ENCODE measurements at places on chromosomes 7 and 10.
A peak's percentile ranks its signal among the peaks of the same experiment; 100 is the strongest.

DNA sequence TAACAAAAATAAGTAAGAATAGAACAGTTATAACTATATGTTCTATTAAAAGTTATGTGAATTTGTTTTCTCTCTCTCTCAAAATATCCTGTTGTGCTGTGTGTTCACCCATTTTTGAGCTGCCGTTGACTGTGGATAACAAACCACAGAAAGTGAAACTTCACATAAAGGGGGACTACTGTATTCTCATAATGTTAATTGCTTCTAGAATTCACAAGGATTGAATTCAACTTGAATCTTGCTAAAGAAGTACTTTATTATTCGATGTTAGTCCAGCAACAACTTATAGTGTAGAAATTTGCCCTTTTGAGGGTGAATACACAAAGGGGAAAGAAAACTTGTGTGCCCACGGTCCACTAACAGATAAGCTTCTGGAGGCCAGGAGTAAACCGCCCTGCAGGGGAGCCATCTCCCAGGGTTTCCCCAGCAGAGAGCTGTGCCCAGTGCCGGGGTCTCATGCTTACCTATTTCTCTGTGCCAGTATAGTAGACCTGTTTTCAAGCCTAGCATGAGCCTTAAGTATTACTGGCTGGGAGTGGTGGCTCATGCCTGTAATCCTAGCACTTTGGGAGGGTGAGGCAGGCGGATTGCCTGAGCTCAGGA, 87.1 kb downstream of the KAT6B start:
- no peak for DNase-seq

GRCh38 chr7:145534301-145534700, 582.3 kb upstream of the CNTNAP2 start:
- no peak for DNase-seq

- DNase-seq: peak; percentile 45
Measured at GRCh38 chr10:78717200-78717599, 351.6 kb upstream of the ZMIZ1 start.

DNA sequence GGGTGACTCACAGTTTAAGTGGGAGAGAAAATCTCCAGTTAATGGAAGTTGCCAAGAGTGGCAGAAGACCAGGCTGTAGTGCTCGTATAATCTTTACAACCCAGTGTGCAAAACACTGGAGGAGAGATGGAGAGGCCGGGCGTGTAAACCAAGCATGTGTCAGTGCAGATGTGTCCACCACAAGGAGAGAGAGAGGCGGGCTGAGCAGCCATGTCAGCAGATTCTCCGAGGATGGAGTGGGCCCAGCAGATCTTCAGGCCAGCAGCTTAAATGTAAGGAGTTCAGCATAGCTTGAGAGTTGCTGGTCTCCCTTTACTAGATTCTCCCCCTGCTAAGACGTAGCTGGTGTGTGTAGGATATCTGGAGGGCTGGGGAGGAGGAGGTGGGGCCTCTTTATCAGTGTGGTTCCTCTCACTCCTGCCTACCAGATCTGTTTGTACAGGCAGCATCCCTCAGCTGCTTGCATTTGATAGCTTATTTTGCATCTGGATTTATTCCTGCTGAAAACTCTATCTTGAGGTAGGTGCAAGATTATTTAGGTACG, 13.7 kb downstream of the BPGM start:
- no peak for DNase-seq

GRCh38 chr10:58644311-58644710, 131.6 kb downstream of the BICC1 start:
- no peak for DNase-seq

GRCh38 chr10:51090190-51090589, 15.9 kb downstream of the PRKG1 start:
- no peak for DNase-seq

- DNase-seq: no peak
Measured at GRCh38 chr10:83332690-83333089, 806.6 kb upstream of the GHITM start.

GRCh38 chr7:10706875-10707493, 266.7 kb upstream of the PHF14 start:
- DNase-seq: no peak

- DNase-seq: no peak
Measured at GRCh38 chr10:2414039-2414438, 653.3 kb upstream of the PFKP start.

- peak; percentile 51 for DNase-seq
Measured at GRCh38 chr10:44947371-44948152, 12.0 kb upstream of the RASSF4 start.

GRCh38 chr7:141558544-141559183, 7.5 kb downstream of the AGK start:
- DNase-seq: no peak

GRCh38 chr10:26914898-26915297, 54.1 kb upstream of the ABI1 start:
- DNase-seq: no peak

DNA sequence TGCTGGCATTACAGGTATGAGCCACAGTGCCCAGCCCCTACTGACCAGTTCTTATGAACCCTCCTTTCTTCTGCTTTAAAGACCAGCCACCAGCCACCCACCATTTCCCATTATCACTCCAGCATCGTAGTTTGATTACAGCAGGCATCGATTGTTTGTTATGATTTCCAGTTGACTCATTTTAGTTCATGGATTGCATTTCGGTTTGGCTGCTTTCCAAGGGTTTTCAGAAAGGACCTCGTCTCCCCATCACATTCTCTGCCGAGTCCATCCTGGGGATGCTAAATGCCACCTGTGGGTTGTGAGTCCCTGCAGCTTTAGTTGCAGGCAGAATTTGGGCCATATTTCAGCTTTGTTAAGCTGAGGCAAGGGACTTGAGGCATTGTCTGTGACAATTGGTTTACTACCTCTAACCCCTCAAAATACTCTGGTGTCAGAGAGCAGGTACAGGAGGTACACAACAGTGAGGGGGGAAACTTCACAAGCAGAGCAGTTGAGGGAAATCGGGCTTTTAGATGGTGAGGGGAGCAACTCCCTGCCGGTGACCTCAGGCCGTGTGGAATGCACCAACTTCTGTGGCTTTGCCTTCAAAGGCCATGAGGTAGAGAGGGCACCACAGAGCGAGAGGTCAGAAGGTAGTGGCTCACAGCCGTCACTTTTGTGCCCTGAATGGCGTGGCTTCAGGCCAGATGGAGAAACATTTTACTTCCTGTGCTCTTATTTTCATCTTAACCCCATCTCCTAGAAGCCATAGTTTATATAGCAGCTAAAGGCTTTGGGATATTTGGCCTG, 203.8 kb downstream of the CCDC3 start:
- no peak for DNase-seq

- no peak for DNase-seq
Measured at GRCh38 chr10:19169684-19170083, 121.1 kb downstream of the MALRD1 start.

GRCh38 chr7:112306903-112307302, 100.4 kb downstream of the ZNF277 start:
- DNase-seq: no peak

GRCh38 chr10:71250405-71250804, 38.0 kb downstream of the UNC5B start:
- no peak for DNase-seq

GRCh38 chr7:99120916-99121315, 23.0 kb downstream of the SMURF1 start:
- no peak for DNase-seq

- no peak for DNase-seq
Measured at GRCh38 chr7:159026271-159027055, 118.2 kb downstream of the VIPR2 start.

DNA sequence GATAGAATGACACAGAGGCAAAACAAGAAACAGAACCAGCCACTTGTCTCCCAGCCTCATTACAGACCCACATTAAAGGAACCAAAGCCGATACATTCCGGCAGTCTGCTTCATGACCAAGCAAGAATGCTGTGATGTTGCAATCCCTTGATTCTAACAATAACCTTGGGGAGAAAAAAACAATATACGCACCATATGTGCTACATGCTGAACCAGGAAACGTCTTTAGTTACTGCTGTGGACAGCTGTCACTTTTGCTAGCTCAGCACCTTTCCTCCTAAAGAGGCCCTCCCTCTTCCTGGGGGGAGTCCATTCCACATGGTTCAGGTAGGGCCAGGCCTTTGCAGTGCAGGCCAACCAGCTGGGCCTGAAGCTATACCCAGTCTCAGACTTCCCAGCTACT, 79.1 kb downstream of the PRTFDC1 start:
- peak; percentile 31 for DNase-seq

DNA sequence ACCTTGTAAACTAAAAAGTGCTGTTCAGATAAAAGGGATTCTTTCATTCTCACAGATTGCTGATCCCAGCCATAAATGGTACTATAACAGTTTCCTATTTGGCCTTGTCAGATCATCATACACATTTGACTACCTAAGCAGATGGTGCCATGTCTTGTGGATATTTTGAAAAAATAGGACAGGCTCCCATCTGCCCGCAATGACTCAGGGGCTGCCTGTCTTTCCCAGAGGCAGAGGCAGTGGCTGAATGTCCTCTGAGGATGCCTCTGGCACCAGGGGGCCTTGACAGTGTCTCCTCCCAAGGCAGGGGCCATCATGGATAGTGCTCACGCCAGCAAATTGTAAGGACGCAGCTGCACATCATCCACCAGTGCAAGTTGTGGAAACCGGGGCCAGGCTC, 323.0 kb upstream of the PODXL start:
- DNase-seq: no peak

DNA sequence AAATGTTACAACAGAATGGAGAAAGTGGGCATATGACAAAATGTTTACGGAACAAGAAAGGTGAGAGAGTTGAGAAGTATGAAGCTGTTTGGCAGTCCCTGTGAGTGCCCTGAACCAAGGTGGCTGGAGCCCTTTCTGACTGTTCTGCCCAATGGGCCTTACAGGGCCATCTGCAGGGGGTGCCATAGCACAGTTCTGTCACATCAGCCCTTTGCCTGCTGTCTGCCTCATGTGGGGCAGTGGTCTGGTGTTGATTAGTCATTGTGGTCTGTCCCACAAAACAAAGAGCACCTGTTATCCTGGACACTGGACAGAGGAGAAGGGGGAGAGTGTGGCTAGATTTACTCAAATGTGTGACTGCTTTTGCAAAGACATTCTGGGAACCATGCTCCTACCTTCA, 51.5 kb upstream of the OSBPL3 start:
- no peak for DNase-seq

DNA sequence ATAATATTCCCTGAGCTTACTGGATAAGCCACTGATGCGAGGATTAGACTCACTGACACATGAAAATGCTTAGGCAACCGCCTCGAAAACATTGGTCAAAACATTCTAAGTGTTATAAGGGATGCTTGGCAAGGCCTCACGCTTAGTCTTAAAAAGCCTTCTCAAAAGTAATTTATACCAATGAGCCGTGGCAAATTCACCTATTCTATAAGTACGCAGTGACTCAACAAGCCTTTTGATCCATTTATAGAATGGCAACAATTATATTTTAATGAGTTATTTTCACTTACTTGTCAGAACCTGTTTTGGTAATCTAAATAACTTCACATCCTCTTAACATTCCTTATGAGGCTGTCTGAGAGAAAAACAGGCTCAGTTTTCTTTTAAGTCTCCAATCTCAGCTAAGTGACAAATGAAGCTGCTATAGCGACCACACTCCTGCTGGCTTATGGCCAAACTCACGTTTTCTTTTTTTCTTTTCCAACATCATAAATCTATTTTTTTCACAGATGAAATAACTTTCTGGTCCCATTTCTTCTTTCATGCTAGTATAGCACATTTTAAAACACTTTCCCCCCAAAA, 121.2 kb upstream of the AFAP1L2 start:
- peak; percentile 39 for DNase-seq

GRCh38 chr7:5693529-5693928, 87.9 kb downstream of the RNF216 start:
- no peak for DNase-seq

GRCh38 chr10:29756451-29756850, 121.7 kb upstream of the SVIL start:
- no peak for DNase-seq

DNA sequence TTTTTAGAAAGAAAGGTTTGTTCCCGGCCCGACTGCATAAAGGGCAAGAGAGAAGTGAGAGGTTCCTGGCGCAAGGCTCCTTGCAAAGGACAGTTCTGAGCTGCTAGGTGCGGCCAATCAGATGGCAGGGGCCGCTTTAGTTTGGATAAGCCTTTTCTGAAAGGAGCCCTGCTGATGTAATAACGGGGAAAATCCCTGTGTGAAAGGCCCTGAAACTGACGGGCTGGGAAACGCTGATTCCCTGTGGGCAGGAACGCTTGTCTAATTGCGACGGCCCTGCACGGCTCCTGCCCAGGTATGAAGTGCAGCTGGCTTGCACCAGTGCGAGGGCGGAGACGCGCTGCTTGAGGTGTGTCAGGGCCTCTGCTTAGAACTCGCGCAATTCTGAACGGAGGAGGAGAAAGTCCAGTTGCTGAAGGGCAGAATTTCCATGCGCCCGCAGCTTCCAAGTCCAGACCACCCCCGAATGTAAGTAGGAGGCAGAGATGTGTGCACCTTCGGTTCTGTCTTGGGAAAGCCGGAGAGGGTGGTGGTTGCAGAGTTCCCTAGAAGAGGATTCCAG, 30.5 kb downstream of the TACC2 start:
- DNase-seq: no peak

- DNase-seq: peak; percentile 80
Measured at GRCh38 chr7:140639366-140640053, 1.1 kb downstream of the DENND2A start.

DNA sequence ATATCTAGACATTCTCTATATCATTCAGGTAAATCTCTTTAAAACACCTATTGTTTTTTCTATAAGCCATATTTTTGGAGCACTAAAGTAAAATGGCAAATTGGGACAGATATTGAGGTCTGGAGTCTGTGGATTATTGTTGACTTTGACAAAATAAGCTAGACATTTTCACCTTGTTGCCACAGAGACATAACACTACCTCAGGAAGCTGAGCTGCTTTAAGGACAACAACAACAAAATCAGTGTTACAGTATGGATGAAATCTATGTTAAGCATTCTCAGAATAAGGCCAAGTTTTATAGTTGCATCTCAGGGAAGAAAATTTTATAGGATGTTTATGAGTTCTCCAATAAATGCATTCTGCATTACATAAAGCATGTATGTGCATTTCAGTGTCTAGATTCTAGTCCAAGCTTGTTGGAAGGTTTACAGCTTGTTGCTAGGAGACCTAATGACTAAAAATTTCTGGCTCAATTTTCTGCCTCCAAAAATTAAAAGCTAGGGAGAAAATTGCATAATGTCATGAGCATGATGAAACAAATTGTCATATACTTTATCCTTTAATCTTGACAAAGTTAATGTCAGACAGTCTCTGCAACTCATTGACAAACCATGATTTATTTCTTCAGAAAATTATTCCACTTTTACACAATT, 18.3 kb downstream of the LIPM start:
- DNase-seq: no peak
